T-helper 17 cell (primary cell): ENCODE measurements at places on chromosomes 13 and 19. TPM values are rescaled to one million over a fixed set of nuclear protein-coding genes. Genes with fewer than 3 reads are reported as not detected.

ZNF816 gene
- total RNA-seq = 3.5 TPM

SLC25A41 gene
- total RNA-seq = not detected

ZNF222 gene
- 3.0 TPM for total RNA-seq

CD33 gene
- 3.0 TPM for total RNA-seq

TRMT1 gene
- total RNA-seq = 60.3 TPM

CFAP97D2 gene
- not detected for total RNA-seq

CALR3 gene
- total RNA-seq = not detected

CLEC17A gene
- 2.4 TPM for total RNA-seq

IL12RB1 gene
- 71.1 TPM for total RNA-seq

LIM2 gene
- total RNA-seq = not detected

CYP2A7 gene
- not detected for total RNA-seq

SYCN gene
- total RNA-seq = not detected

KLHL1 gene
- total RNA-seq = not detected

KLK15 gene
- total RNA-seq = not detected

GPR12 gene
- not detected for total RNA-seq

MYH14 gene
- total RNA-seq = not detected
